ENCODE measurements at places on chromosomes 1 and 21.

DNA sequence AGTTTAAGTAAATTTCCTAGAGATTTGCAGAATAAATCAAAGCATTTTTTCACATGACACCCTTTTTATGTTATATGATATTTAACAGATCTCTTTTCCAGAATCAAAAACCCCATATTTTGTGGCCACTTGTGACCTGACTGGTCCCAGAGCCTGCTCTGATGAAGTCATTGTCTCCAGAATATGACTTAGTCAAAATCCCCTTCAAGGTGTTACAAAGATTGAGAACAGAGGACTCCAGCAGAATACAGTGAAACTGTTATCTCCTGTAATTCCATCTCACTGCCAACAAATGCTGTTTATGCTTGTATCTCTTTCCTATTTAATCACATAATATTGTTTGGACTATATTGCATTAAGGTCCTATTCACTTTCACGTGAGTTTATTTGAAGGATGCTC, 25.6 kb downstream of the RGS1 start:
- no peak for DNase-seq

GRCh38 chr1:234253732-234254131, 119.5 kb upstream of the COA6 start:
- DNase-seq = no peak

DNA sequence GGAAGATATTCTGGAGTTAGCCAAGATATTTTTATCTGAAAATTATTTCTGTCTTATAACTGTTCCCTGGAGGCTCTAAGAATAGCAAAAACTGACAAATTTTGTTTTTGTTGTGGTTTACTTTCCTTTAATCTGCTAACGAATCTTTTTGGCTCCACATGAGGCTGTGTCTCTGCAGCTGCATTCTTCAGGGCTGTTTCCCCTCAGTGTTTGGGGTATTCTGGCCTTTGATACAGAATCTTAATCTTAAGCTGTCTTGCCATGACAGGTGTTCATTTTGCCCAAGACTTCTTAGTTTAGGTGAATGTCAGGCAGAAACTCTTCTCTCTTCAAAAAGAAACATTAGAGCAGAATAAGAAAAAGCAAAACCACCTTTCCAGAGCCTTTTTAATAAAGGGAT, 83.8 kb downstream of the GABPA start:
- no peak for DNase-seq

- DNase-seq = no peak
Observed at GRCh38 chr1:151197863-151198253, 494 bp upstream of the PIP5K1A start.

GRCh38 chr21:28138272-28138671, 854.4 kb downstream of the LTN1 start:
- no peak for DNase-seq

- no peak for DNase-seq
Observed at GRCh38 chr1:29736582-29737188, 500.4 kb downstream of the PTPRU start.

DNA sequence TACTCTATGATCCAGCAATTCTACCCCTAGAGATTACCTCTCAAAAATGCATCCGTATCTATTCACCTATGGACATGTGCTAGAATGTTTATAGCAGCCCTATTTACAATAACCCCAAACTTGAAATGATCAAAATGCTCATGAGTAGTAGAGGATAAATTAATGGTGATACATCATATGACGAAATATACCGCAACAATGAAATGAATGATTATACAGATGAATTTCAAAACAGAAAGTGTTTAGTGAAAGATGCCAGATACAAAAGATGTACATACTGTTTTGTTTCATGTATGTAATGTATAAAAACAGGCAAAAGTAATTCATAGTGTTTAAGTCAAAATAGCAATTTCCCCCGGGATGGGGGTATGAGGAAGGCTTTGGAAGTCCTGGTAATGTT, 91.0 kb upstream of the CD55 start:
- DNase-seq = no peak

DNA sequence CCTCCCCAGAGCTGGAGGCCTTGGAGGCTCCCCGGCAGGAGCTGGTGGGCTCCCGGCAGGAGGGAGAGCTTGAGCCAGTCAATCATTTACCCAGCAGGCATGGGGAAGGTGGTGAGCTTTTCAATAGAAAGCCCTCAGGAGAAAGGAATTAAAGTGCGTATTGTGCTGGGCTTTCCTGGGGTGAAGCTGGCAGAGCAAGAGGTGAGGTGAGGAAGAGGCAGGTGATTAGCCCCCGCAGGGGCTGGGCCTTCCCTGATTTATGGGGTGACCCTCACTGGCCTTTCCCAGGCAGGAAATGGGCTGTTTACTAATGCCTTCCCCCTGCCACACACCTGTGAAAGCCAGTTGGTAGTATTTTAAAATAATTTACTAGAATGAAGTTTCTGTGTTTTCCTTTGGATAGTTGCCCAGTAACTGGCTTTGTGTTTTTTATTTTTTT, 25.8 kb downstream of the CLDN14 start:
- DNase-seq = no peak
